CD4-positive, alpha-beta T cell treated with Interleukin-15 for 1 hour (primary cell): ENCODE measurements at places on chromosomes 7 and 10.

GRCh38 chr7:1033546-1034145 lies 10.7 kb upstream of the GPR146 start:
- peak; percentile 58 for DNase-seq

DNA sequence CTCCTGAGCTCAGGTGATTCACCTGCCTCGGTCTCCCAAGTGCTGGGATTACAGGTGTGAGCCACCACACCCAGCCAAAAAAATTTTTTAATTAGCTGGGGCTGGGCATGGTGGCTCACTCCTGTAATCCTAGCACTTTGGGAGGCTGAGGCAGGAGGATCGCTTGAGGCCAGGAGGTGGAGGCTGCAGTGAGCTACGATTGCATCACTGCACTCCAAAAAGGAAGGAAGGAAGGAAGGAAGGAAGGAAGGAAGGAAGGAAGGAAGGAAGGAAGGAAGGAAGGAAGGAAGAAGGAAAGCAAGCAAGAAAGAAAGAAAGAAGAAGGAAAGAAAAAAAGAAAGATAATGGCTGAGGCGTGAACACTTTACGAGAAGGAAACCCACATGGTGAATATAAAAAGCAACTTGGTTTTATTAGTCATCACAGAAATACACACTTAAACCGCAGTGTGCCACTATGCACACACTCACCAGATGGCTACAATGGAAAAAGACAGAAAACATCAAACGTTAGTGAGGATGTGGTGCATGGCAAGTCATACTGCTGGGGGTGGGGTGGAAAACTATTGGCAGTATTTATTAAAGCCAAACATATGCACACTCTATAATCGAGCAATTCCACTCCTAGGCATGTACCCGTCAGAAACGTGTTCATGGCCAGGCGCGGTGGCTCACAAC lies 4.4 kb upstream of the CCL26 start:
- no peak for DNase-seq

- DNase-seq, result no peak
Observed at GRCh38 chr10:50990568-50991455, 83.5 kb upstream of the PRKG1 start.

GRCh38 chr7:139692723-139693122 lies 85.1 kb downstream of the HIPK2 start:
- DNase-seq, result no peak

- no peak for DNase-seq
Observed at GRCh38 chr10:130905386-130905785, 406.1 kb downstream of the TCERG1L start.

GRCh38 chr10:18689498-18689897 lies 30.3 kb downstream of the ARL5B start:
- no peak for DNase-seq

GRCh38 chr10:9331583-9332008 lies 1277.1 kb downstream of the GATA3 start:
- no peak for DNase-seq

DNA sequence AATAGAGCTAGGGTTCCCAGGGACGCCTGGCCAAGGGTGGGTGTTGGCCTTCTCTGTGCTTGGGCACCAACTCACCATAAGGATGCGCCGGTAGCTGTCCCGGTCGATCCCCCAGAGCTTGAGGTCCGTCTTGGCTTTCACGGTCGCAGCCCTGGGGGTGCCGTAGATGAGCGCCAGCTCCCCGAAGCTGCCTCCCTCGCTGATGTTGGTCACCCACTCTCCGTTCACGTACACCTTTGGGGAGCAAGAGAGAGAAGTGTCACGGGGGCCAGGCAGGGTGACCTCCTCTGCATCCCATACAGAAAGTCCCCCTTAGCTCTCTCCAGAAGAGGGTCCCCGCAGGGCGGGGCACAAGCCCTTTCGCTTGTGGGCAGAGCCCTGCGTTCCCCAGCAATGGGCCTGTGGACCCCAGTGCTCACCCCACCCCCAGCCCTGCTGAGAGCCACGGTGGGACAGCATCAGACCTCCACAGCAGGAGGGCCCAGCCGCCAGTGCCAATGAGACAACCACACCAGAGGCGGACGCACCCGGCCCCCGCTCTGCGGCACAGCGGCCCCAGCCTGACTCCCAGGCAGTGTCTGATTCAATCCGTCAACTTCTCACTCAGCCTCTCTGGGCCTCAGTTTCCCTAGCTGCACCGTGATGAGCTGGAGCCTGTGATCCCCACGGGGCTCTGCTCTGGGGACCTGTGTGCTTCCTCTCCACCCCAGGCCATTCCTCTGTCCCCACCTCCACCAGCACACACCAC lies 76.6 kb upstream of the PDGFA start:
- DNase-seq, result no peak

GRCh38 chr7:87330316-87330715 lies 15.1 kb upstream of the CROT start:
- DNase-seq, result no peak
